Bronchial smooth muscle cell (primary cell): ENCODE measurements at places on chromosomes 2 and 18. TPM values are rescaled to one million over a fixed set of nuclear protein-coding genes. Genes with fewer than 3 reads are reported as not detected.

NEU2 gene
- not detected in 2 replicates for total RNA-seq

DSG1 gene
- not detected in 2 replicates for total RNA-seq

SLC19A3 gene
- total RNA-seq, result under 0.01 and 0.16 TPM in 2 replicates

STRADB gene
- 28.6 and 44.8 TPM in 2 replicates for total RNA-seq

PAX8 gene
- total RNA-seq, result 0.43 and 0.79 TPM in 2 replicates

FHOD3 gene
- total RNA-seq, result 4.3 and 12.9 TPM in 2 replicates

IL18R1 gene
- total RNA-seq, result 1.0 and 1.3 TPM in 2 replicates

SERPINB4 gene
- total RNA-seq, result not detected in 2 replicates

CACNB4 gene
- 0.95 and 1.3 TPM in 2 replicates for total RNA-seq

ANKRD62 gene
- total RNA-seq, result not detected in 2 replicates

APCDD1 gene
- not detected in 2 replicates for total RNA-seq

RELCH gene
- 23.2 and 29.1 TPM in 2 replicates for total RNA-seq
